Retina (tissue), 1 donor: ENCODE measurements at places on chromosomes 13 and 19.

DNA sequence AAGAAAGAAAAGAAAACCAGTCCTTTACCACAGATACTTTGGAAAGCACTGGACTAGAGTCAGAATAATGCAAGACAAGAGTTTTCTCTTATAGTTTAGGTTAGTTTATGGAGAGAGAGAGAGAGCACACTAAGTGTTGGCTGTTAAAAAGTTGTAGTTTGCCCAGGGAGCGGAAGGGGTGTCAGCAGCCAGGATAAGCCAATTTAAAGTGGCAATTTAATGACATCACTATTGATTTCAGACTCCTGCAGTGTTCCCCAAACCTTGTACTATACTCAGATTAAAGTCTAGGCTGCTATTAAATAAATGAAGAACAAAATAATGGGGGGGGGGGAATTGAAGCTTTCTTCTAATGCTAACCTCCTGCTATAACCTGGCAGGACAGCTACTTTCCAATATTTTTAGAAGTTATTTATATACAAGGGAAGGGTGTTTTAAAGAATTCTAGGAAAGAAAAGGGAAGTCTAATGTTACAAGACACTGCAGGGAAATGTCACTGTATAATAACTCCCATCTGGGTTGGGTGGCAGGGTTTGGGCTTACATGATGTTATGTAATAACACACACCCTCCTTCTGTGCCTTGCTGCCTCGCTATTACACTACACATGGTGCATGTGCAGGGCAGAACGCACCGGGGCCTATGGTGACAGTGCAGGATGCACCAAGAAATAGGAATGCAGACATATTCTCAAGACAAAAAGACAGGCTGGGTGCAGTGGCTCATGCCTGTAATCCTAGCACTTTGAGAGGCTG is 19.9 kb downstream of the TPT1 start:
- no peak for DNase-seq

DNA sequence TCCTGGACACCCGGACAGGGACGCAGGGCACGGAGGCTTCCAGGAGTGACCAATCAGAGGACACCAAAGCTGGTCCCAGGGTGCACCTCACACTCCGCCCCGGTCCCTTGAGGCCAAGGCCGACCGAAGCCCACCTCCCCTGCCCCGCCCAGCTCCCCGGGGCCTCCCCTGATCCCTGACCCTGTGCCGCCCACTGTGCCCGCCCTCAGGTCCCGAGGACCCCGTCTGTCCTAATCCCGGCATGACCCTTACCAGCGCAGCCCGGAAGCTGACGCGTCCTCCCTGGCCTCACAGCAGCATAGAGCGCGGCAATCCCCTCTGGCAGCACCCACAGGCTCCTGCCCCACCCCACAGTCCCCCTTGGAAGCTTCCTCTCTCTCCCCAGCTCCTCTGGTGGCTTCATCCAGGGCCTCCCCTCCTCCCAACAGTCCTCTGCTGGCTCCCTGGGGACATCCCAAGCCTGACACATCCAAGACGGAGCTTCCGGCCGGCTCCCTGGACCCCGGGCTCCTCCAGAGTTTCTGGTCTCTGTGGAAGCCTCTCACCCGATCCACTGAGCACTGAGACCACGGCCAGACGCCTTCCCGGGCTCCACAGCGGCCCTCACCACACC is 7.4 kb upstream of the CDC34 start:
- no peak for DNase-seq

DNA sequence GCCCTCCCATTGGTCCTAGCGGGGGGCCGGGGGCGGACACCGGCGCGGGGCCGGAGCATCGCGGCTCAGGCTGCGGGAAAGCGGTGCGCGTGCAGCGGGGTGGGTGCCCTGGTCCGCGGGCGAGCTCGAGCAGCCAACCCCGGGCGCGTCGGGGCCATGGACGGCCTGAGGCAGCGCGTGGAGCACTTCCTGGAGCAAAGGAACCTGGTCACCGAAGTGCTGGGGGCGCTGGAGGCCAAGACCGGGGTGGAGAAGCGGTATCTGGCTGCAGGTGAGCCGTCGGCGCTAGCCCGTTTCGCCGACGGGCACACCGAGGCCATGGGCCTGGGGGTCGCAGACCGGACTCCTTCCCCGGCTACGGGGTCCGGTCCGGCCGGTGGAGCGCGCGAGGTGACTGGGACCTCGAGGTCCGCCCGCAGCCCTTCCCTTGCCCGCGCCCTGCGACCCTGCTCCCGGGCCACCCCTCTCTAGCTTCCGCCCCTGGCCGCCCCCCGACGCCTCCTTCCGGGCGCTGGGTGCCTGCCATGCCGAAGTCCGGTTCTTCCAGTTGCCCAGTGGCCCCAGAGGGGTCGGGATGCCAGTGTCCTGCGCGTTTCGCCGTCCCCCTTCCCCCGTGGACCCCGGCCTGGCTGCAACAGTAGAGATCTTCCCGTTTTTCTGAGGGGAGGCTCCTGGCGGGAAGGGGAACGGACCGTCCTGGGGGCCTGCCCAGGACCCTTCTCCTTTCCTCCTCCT is at the start of gene REEP6:
Gene REEP6, plus strand, starts transcription at position 68 of the 735 bp plus-strand sequence. Its CDS starts 89 bp downstream, at position 157.
- no peak for DNase-seq

- no peak for DNase-seq
These were observed 9.1 kb downstream of the AP2A1 start for GRCh38 chr19:49775742-49776370.

GRCh38 chr13:95516021-95516420 is 36.5 kb upstream of the CLDN10 start:
- DNase-seq, result no peak

DNA sequence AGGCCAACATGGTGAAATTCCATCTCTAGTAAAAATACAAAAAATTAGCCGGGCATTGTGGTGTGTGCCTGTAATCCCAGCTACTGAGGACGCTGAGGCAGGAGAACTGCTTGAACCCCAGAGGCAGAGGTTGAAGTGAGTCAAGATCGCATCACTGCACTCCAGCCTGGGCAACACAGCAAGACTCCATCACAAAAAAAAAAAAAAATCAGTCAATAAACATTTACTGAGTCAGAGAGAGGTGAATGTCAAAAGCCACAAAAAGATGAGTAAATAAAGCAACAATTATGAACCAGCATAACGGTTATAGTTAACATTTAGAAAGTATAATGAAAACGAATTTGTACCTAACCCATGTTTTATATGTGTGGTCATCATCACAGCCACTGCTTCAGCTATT is 23.1 kb downstream of the PSPC1 start:
- DNase-seq, result no peak

DNA sequence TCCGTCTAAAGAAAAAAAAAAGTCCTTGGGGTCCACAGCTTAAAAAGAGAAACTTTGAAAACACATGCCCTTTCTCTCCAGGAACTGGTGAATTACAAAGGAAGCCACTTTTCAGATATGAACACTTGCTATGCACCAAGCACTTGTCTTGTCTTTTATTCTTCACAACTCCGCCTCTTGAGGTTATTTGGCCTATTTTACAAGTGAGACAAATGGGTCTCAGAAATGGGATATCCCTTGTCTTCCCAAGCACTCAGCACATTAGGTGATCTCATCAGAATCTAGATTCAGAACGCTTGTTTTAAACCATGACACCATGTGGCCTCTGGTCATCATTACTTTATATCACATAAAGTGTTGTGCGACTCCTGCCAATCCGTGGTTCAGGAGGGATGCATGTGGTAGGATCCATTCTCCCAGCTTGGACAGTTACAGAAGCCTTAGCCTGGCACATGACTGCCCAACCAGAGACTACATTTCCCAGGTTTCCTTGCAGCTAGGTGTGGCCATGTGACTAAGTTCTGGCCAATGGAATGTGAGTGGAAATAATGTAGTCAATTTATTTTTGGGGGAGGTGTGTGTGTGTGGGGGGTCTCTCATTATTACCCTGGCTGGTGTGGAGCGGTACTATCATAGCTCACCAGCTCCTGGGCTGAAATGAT is 13.9 kb downstream of the TSKS start:
- DNase-seq, result no peak

DNA sequence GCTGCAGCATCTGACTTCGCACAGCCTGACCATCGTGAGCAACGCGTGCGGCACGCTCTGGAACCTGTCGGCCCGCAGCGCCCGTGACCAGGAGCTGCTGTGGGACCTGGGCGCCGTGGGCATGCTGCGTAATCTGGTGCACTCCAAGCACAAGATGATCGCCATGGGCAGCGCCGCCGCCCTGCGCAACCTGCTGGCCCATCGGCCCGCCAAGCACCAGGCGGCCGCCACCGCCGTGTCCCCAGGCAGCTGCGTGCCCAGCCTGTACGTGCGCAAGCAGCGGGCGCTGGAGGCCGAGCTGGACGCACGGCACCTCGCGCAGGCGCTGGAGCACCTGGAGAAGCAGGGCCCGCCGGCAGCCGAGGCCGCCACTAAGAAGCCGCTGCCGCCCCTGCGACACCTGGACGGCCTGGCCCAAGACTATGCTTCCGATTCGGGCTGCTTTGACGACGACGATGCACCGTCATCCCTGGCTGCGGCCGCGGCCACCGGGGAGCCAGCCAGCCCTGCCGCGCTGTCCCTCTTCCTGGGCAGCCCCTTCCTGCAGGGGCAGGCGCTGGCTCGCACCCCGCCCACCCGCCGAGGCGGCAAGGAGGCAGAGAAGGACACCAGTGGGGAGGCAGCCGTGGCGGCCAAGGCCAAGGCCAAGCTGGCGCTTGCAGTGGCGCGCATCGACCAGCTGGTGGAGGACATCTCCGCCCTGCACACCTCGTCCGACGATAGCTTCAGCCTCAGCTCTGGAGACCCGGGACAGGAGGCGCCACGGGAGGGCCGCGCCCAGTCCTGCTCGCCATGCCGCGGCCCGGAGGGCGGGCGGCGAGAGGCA is 13.6 kb downstream of the C19orf25 start:
- no peak for DNase-seq
